Fibroblast of skin of left quadriceps (primary cell): ENCODE measurements at places on chromosomes 12 and 14.

GRCh38 chr12:104494793-104495158, 38.0 kb downstream of the CHST11 start:
- no peak for DNase-seq

DNA sequence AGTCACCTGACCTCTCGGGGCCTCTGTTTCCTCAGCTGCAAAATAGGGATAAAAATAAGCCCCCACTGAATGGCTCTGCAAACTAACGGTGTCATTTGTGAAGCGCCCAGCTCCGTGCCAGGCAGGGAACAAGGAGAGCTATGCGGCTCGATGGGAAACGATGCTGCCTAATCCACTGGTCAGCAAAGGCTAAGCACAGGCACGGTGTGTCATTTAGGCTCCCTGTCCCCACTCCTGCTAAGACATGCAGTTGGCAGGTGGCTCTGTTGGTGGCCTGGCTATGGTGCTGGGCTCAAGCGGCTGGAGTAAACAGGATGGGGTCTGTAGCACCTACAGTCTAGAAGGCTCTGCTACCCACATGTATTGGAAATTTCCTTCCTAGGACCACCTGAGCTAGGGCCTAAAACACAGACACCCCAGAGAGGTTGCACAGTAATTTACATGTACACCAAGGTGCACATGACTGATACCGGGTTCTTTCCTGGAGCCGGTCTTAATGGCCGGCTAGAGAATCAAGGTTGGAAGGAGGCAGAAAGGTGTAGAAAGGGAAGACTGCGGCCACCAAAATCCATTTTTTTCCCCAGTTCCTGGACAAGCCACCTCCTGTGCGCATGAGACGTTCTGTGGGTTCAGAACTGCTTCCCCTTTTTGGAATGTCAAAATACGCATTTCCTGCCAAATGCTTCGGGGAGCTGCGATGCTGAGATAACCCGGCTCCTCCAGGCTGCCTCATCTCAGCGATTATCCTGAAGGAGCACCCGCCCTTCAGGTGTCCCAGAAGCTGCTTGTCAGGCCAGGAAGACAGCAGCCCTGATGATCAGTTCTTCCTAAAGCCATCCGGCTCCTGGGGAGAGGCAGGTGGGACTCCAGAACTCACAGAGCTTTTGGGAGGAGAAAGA, 1.0 kb downstream of the CACNA2D4 start:
- no peak for DNase-seq

DNA sequence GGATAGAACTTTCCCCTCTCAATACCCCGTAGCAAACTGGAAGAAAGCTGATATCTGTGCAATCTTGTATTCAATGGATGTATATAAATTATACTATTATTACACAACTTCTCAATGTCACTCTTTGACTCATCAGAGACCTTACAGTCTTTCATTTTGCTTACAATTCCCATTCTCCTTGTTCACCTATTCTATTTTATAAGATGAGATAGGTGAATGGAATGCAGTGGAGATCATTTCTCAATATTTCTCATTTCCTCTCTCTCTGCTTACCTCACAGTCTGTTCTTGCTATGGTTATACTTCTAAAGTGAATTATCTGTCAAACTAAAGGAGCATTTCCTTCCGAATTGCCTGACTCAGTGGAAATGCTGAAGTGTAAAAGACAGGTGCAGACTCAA, 14.9 kb downstream of the FOXA1 start:
- DNase-seq: no peak

- no peak for DNase-seq
Measured at GRCh38 chr12:90250766-90251165, 542.1 kb upstream of the ATP2B1 start.

DNA sequence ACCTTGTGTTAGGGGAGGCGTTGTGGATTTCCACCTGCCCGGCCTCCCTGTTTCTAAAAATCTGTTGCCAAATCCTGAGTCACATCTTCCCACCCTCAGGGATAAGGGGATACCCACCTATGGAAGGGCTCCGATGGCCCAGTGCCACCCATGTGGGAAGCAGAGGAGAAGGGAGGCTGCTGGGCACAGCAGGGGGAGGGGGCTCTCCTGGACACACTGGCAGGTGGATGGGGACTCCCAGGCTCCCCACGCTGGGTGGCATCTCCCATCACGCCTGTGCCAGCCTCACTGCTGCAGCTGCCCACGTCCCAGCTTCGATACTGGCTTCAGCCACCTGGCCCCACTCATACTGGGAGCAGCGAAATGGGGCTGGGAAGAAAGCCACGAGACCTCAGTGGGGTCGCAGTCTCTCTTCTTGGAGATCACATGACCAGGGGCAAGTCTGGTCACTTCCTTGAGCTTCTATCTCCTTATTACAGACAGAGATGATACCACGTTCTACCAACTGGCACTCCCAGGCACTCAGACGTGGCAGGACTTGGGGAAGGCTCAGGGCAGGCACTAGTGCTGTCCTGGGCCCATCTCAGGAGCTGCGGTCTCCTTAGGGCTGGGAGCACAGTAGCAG, 72.2 kb downstream of the PITPNM2 start:
- DNase-seq: no peak

DNA sequence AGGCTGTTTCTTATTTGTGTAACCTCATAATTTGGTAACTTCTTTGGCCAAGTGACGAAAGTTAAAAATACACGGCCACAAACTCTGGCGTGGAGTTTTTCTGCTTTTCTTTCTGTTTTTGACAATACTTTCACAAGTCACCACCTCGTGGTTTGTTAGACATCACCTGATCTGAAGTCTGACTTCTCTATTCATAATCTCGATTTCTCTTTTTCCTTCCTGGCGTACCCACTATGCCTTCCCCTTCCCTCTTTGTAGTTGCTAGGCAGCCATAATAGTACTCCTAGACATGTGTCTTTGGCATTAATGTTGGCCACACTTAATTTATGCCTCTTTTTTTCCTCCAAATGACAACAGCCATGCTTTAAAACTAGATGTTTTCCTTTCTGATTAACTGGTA, 97.6 kb downstream of the POLR3B start:
- DNase-seq: no peak

- no peak for DNase-seq
Measured at GRCh38 chr12:48678551-48679185, 3.4 kb downstream of the KANSL2 start.

DNA sequence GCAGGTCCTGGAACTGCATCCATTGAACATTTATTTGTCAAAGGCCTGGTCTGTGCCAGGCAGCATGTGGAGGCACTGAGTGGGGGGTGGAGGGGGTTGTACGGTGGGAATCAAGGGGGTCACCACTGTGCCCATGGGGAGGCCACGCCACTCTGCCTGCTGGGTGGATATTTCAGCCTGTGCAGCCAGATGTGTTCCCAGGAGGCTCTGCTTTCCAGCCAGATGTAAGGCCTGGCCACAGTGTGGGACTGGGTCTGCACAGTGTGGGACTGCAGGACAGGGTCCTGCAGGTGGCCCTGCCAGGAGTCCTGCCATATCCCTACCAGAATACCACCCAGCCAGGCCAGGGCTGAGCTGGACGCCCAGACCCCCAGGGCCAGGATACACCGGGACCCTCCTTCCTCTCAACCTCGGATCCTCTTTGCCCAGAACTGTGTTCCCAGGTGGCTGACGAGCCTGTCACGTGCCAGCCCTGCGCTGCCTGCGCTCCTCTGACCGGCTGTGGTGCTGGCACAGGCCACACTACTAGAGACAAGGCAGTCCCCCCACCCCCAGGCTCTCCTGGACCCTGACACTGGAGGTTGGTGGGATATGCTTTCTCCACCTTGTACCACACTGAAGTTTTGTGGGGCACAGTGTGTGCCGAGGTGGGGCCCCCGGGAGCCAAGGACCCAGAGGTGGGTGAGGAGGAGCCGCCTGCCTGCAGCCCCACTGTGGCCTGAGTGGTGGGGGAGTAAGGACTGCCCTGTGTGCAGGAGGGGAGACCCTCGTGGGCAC, 17.5 kb downstream of the XRCC3 start:
- no peak for DNase-seq

- DNase-seq: no peak
Measured at GRCh38 chr12:104890476-104891096, 67.5 kb downstream of the SLC41A2 start.

DNA sequence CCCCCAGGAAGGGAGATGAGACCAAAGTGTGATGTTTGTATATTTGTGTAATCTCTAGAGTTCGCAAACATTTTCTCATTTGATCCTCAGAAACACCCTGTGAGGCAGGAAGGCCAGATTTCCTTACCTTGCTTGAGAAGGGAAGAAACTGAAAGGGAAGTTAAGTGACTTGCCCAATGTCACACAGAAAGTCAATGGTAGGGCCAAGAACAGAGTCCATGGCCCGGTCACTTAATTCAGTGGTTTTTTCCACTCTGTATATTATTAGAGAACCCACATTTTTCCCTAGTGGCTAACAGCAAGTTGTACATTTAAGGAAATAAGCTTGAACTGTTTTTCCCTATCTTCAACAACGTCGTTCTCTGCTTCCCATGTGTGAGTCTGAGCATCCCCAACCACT, 25.6 kb upstream of the CHPT1 start:
- no peak for DNase-seq

- no peak for DNase-seq
Measured at GRCh38 chr14:104579507-104579906, at the start of gene C14orf180. Gene C14orf180, plus strand, starts transcription at chr14:104579764. Its CDS starts 6,667 bp downstream, at chr14:104586431.

DNA sequence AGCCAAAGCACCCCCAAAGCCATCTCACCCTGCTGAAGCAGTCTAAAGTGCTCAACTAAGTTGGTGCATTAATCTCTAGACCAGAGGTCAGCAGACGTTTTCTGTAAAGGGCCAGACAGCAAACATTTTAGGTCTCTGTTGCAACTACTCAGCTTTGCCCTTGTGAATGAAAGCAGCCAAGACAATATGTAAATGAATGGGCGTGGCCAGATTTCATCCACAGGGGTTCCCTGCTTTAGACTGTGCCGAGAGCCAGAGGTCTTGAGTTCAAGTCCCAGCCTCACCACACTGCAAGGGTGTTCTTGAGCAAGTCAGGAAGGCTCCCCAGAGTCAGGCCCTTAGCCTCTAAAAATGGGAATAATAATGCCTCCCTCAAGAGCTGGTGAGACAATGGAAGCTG, 166.2 kb downstream of the CHST11 start:
- no peak for DNase-seq

GRCh38 chr14:92676403-92677086, 71.9 kb downstream of the LGMN start:
- DNase-seq: no peak

- DNase-seq: no peak
Measured at GRCh38 chr12:74108729-74109128, 428.9 kb upstream of the ATXN7L3B start.

DNA sequence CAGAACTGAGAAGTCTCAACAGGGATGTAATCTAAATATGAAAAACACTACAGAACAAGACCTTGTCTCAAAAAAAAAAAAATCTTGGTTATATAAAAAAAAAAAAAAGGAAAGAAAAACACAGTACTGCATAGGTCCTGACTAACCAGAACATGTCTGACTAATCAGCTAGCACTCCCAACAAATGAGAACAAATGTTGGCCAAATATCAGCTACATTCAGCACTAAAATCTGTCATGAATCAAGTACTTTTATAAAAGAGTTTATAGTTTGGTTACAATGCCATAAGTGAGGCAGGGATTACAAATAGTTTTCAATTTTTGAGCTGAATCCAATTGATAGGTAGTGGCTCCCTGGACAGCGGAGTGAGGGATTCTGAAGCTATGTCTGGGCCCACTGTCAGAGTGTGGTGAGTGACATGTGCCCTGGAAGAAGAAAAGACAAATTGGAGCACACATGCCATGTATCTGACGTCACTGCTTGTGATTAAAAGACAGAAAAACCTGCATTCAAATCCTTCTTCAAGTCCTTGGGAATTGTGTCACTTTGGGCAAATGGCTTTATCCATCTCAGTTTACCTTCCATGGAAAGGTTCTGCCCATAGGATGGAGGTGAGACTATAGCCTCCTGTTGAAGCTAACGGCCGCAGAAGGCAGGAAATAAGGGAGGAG, 5.6 kb upstream of the FAM234B start:
- peak; percentile 62 for DNase-seq

DNA sequence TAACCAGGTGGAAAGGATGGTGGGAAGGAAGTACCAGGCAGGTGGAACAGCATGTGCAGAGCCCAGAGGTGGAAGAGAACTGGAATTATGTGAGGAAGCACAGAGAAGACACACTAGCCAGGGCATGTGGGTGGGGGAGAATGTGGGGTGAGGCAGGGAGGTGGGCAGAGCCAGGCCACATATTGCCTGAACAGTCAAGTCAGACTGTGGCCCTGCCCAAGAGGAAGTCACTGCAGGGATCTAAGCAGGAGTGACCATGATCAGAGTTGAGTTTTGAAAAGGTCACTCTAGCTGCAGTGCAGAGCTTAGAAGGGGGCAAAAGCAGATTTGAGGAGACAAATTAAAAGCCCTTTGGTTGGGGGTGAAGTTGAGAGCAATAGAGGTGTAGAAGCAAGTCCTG, 114.0 kb upstream of the SLC38A2 start:
- DNase-seq: no peak

- DNase-seq: no peak
Measured at GRCh38 chr12:31337952-31338351, 12.0 kb upstream of the SINHCAF start.

- DNase-seq: no peak
Measured at GRCh38 chr14:88791629-88792472, 902 bp downstream of the EML5 start.

DNA sequence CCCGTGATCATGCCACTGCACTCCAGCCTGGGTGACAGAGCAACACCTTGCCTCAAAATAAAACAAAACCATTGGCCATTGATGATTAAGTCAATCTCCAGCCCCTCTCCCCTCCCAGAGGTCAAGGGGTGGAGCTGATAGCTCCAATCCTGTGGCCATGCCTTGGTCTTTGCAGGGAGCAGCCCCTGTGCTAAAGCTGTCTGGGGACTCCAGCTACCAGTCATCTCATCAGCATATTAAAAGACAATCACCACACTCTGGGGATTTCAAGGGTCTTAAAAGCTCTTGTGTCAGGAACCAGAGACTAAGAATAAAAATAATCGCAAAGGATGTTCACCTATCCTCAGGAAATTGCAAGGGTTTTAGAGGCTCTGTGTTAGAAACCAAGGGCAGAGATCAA, 30.6 kb downstream of the HCAR2 start:
- DNase-seq: no peak

DNA sequence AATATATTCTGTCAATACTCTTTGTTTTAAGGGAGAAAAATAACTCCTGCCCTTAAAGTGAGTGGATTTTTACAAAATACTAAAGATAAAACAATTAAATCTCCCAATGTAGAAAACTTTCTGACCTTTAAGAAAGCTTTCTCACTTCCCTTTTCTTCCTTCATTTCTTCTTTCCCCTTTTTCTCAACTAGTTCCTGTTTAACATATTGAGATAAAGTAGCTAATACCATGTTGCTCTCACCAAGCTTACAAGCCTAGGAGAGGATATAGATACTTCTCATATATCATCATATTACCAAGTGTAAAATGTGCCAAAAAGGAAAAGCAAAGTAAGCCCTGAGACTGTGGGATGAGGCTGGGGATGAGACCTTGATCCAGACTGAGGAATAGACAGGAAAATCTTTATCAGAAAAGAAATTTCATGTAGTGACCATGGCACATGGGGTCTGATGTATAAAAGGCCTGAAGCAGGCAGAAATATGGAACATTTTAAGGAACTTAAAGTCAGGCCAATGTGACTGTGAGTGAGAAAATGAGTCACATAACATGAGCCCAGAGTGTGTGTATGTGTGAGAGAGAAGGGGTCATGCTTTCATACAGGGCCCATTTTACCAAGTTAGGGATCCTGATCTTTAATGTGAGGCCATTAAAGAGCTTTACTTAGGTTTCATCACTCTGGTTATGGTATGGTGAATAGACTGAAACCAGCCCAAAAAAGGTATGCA, 1.6 kb upstream of the RPL10L start:
- DNase-seq: no peak

GRCh38 chr14:75249251-75249957, 29.2 kb upstream of the FOS start:
- DNase-seq: no peak
